ENCODE measurements at places on chromosomes 3 and 15. TPM values are rescaled to one million over a fixed set of nuclear protein-coding genes. Genes with fewer than 3 reads are reported as not detected.

DNA sequence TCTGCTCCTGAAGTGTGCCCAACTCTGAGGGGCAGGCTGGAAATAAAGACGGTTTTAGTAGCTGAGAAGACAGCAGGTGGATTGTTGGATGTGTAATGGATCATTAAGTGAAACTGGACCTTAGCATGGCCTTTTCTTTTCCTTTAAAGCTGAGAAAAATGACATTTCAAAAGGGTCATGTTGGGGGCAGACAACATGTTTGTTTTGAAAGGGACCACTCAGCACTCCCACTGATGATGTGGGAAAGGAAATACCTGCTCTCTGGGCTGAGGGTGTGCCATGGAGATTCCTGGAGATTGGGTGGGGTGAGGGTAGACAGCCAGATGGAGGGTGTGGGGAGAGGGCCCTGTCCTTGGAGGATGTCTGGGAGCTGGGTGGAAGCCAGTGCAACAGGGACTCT lies 38.4 kb downstream of the ANAPC13 start:
- H3K4me3 ChIP-seq, result no peak overlapping the region
- no peaks in the 10 kb centered on the region for H3K36me3 ChIP-seq
- H3K27ac ChIP-seq, result no peak overlapping the region

Gene CPA3
- total RNA-seq, result not detected

DNA sequence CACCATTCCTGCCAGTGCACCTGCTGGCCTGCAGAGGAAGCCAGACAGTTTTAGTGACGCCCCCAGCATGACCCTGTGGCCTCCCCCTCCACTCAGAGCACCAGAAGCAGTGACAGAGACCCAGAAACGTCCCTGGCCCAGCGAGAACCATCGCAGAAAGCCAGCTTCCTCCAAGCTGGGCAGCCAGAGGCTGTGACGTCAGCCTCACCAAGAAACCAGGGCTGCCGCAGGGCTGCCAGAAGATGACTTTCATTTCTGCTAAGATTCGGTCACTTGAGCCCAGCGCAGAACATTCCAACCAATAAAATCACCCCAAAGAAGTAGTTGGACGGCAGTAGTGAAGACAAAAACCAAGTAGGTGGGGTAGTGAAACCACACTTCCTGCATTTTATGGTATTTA lies 29.6 kb upstream of the RPL32 start:
- H3K4me1 ChIP-seq, result peaks cover 21% of the 10 kb centered on the region
- no peaks in the 10 kb centered on the region for H3K27me3 ChIP-seq
- no peaks in the 10 kb centered on the region for H3K36me3 ChIP-seq
- DNase-seq, result peak; percentile 68

DNA sequence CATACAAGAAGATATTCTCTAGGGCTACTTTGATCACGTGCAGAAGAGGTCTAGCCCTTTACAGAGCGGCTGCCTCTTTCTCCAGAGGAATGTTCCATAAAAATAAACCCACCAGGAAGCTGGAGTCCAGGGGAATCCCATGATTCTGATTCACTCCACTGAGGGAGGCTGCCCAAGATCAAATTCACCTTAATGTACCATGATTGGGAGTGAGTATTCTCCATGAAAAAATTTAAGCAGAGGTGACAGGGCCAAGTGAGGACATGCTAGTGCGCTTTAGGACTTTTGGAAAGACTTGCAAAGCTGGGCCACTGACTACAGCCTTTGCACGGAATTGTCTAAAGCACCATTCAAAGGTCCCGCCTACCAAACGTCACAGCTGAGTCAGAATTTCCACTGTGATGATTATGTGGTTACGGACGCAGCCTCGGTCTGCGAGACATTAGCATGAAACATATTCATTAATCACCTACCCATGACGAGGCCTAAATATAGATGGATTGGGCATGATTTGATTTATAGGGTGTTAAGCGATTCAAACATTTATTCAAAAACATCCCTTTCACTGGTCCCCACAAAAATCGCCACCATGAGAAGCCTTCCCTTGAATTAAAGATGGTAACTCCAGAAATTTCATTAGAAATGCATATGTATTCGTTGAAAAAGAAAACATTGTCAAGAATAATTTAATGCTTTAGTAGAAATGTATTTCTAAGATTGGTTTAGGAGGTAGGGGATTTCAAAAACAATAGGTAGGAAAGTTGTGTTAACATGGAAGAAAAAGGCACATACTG lies 152.6 kb downstream of the GREM1 start:
- no peak for DNase-seq
- no peaks in the 10 kb centered on the region for H3K36me3 ChIP-seq
- no peak overlapping the region for H3K27ac ChIP-seq
- H3K4me1 ChIP-seq, result no peaks in the 10 kb centered on the region
- H3K27me3 ChIP-seq, result no peaks in the 10 kb centered on the region

GRCh38 chr3:171465763-171466162 lies 5.6 kb upstream of the TNIK start:
- no peaks in the 10 kb centered on the region for H3K36me3 ChIP-seq
- no peaks in the 10 kb centered on the region for H3K4me1 ChIP-seq
- H3K27ac ChIP-seq, result no peak overlapping the region

DNA sequence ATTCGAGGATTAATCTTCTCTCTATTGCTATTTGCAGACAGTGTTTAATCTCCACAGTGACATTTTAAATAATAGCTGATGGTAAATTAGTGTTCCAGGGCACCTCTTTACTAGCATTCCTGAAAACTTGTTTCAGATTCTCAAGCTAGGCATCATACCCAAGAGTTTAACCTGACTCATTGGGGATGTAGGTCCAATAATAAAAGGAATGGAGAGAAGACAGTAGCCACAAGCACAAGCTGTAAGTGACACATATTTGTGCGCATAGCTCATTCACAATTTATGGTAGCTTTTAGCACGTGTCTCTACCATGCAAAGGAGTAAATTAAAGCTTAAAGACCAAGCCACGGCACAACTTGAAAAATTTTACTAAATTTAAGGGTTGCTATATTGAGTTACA lies 171.3 kb upstream of the FAM3D start:
- no peak overlapping the region for H3K4me3 ChIP-seq
- H3K4me1 ChIP-seq, result no peaks in the 10 kb centered on the region
- DNase-seq, result no peak
- H3K27ac ChIP-seq, result no peak overlapping the region

Gene KIAA1143
- total RNA-seq, result 30.2 TPM

Gene CORO2B
- total RNA-seq, result 1.5 TPM

GRCh38 chr3:156693166-156693565 lies 18.8 kb downstream of the TIPARP start:
- peaks cover 32% of the 10 kb centered on the region for H3K36me3 ChIP-seq
- no peak for DNase-seq
- H3K4me3 ChIP-seq, result no peak overlapping the region
- H3K4me1 ChIP-seq, result peaks cover 21% of the 10 kb centered on the region

Gene CCR3
- total RNA-seq, result not detected

Gene ENTPD3
- total RNA-seq, result 0.56 TPM

DNA sequence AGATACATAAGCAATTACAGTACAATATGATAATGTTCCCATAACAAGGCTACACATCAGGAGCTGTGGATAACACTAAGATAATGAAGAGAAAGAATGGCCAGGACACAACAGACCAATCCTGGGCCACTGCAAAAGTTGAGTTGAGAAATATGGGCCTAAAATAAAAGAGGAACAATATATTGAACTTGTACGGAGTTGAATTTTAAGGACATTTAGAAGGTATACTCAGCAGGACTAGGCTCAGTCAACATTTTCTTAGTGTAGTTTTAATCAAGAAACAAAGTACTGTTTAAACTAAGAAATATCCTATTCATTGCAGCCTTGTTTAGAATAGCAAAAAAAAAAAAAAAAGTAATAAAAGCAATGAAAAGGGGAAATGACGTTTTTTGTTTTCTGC lies 24.3 kb downstream of the HERC1 start:
- no peak overlapping the region for H3K27ac ChIP-seq

DNA sequence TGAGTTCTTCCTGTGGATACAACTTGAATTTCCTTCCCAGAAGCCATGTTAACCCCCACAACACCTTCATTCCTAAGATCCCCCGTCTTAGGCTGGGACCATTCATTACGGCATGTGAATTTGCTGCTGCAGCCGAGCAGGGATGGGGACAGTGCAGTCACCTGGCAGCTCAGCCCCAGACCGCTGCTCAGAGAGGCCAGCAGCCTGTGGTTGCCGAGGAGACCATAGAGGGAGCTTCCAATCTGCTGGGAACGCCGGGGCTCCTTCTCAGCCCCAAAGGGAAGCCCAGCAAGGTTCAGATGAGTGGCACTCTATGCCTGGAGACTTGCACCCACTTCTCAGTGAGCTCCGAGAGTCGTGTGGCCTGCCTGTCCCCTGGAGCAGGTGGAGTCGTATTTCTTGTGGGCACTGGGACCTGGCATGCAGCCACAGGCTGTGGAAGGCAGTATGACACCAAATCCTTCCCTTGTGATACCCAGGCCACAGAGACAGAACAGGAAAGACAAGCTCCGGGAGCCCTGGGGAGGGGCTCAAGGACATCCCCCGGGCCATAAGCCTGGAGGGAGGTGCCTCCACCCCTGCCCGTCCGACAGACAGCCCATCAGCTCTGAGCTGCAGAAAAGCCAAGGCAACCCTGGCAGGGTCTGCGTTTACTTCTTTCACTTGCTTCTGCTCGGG lies 167.3 kb downstream of the FAM43A start:
- H3K36me3 ChIP-seq, result no peaks in the 10 kb centered on the region
- H3K27ac ChIP-seq, result peak overlapping the region; percentile 44
- peak; percentile 77 for DNase-seq
- H3K4me1 ChIP-seq, result peaks cover 39% of the 10 kb centered on the region
- no peak overlapping the region for H3K4me3 ChIP-seq

GRCh38 chr3:127069814-127070440 lies 87.0 kb downstream of the PLXNA1 start:
- H3K36me3 ChIP-seq, result no peaks in the 10 kb centered on the region
- DNase-seq, result no peak

GRCh38 chr15:25797511-25797935 lies 65.6 kb downstream of the ATP10A start:
- H3K27ac ChIP-seq, result no peak overlapping the region
- peaks cover 8% of the 10 kb centered on the region for H3K4me1 ChIP-seq
- H3K36me3 ChIP-seq, result no peaks in the 10 kb centered on the region
- DNase-seq, result no peak
- no peaks in the 10 kb centered on the region for H3K27me3 ChIP-seq
- H3K4me3 ChIP-seq, result no peak overlapping the region

GRCh38 chr3:58272891-58273290 lies 33.2 kb upstream of the RPP14 start:
- no peak overlapping the region for H3K27ac ChIP-seq
- H3K36me3 ChIP-seq, result no peaks in the 10 kb centered on the region
- H3K27me3 ChIP-seq, result no peaks in the 10 kb centered on the region
- H3K4me1 ChIP-seq, result no peaks in the 10 kb centered on the region

DNA sequence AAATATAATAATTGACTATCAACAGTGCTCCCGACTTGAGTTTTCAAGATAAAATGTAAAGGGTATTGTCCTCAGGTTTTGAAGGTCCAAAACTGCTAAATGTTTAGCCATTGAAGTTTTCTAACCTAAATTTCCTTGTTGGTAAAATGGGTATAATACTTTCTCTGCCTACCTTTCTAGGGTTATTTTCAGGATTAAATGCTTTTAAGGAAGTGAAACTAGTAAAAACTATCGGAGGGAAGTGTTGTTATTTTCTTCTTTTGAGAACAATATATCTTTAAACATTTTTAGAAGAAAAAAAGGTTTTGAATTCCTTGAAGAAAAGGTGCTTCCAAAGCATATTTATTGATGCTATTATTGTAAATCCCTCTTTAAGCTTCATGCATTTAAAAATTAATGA lies 67.3 kb downstream of the FILIP1L start:
- peak overlapping the region; percentile 94 for H3K27ac ChIP-seq
- H3K4me3 ChIP-seq, result peak overlapping the region; percentile 37
- DNase-seq, result no peak
- no peaks in the 10 kb centered on the region for H3K36me3 ChIP-seq
- peaks cover 70% of the 10 kb centered on the region for H3K4me1 ChIP-seq
- no peaks in the 10 kb centered on the region for H3K27me3 ChIP-seq

DNA sequence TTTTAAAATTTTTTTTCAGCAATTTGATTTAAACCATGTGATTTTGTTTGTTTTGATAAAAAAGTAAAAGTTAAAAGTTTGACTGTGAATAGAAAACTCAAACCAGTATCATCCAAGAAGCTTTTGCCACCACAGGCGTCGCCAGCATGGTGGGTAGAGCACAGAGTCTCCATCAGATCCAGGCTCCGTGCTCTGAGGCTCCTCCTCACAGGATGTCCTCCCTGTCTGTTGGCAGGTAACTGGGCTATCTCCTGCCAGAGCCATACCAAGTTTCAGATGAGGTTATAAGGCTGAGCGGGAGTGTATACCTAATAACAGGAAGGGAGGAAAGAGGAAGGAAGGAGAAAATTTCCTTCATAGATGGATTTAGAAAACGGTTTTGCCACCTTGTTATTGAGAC lies 28.8 kb downstream of the CTDSPL start:
- peak overlapping the region; percentile 36 for H3K27ac ChIP-seq
- no peak overlapping the region for H3K4me3 ChIP-seq
- H3K27me3 ChIP-seq, result no peaks in the 10 kb centered on the region
- H3K4me1 ChIP-seq, result peaks cover 52% of the 10 kb centered on the region
- no peaks in the 10 kb centered on the region for H3K36me3 ChIP-seq

DNA sequence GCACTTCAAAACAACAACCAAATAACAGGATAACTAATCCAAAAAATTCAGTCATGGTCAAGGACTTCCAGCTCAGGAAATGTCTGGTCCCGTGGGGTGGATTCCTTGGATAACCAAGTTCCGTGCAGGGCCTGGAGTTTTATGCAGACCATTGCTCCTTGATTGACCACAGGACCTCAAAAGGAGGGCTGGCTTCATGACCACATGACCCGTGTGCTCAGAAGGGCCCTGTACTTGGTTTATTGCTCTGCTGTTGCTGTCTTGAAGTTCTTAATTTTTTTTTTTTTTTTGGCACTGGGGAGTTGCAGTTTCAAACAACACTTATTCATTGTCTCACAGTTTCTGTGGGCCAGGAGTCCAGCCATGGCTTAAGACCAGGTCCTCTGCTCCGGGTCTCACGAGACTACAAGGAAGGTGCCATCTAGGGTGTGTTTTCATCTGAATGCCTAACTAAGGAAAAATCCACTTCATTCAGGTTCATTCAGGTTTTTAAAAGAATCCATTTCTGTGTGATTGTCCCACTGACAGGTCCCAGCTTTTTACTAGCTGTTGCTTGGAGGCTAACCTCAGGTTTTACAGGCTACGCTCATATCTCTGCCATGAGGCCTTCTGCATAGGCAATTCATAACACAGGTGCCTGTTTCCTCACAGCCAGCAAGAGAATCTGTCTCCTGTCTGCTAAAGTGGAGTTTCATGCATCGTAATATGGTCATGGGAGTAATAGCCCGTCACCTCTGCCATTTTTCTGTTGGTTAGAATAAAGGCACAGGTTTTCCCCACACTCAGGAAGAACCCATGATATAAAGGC lies 65.3 kb downstream of the FLNB start:
- H3K4me3 ChIP-seq, result no peak overlapping the region
- H3K4me1 ChIP-seq, result no peaks in the 10 kb centered on the region
- peak overlapping the region; percentile 39 for H3K27ac ChIP-seq
- H3K36me3 ChIP-seq, result no peaks in the 10 kb centered on the region

Gene TTLL13
- not detected for total RNA-seq

- no peaks in the 10 kb centered on the region for H3K36me3 ChIP-seq
- DNase-seq, result no peak
- H3K4me1 ChIP-seq, result peaks cover 14% of the 10 kb centered on the region
Measured at GRCh38 chr15:58513008-58513407, 81.2 kb downstream of the LIPC start.

- no peak overlapping the region for H3K4me3 ChIP-seq
- H3K4me1 ChIP-seq, result peaks cover 46% of the 10 kb centered on the region
- peak overlapping the region; percentile 6 for H3K27ac ChIP-seq
- H3K27me3 ChIP-seq, result no peaks in the 10 kb centered on the region
Measured at GRCh38 chr3:50221411-50222168, 14.4 kb upstream of the GNAI2 start.

All from gastrocnemius medialis (tissue), 4 donors.